ENCODE measurements at places on chromosomes 3 and 15. TPM values are rescaled to one million over a fixed set of nuclear protein-coding genes. Genes with fewer than 3 reads are reported as not detected.

GLT8D1 gene
- 97.8 TPM for total RNA-seq

TM2D3 gene
- total RNA-seq: 34.1 TPM

SPTBN5 gene
- total RNA-seq: 0.73 TPM

ROPN1B gene
- not detected for total RNA-seq

UBR1 gene
- total RNA-seq: 44.3 TPM

FETUB gene
- not detected for total RNA-seq
